HepG2 (cell line): ENCODE measurements at places on chromosomes 12 and 14. TPM values are rescaled to one million over a fixed set of nuclear protein-coding genes. Genes with fewer than 3 reads are reported as not detected.

DNA sequence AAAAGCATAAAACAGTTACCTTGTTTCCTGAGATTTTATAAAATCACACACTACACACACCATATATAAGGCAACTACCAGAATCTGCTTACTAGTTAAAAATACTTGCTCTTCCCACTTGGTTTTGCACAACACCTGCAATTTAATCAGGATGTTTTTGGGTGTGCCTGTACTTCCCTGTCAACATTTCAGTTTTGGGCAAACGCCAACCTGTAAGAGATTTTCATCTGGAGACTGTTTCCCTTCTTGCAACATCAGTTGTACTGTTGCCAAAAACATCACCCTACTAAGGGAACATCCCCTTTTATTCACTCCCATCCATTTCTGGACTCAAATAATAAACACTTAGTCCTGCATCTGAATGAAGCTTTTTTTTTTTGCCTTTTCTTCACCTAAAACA, 172.3 kb downstream of the DUSP6 start:
- DNase-seq, result no peak

GRCh38 chr14:22395803-22396202, 193.2 kb downstream of the DAD1 start:
- DNase-seq, result no peak

- no peak for DNase-seq
Observed at GRCh38 chr12:104966677-104967076, 8.6 kb upstream of the SLC41A2 start.

TROAP gene
- 14.8 and 22.5 TPM in 2 replicates for polyA plus RNA-seq

GRCh38 chr14:76923431-76924370, 97.5 kb downstream of the LRRC74A start:
- DNase-seq, result no peak

SLC24A4 gene
- not detected in 2 replicates for polyA plus RNA-seq

SLC6A12 gene
- polyA plus RNA-seq, result 3.7 and 6.0 TPM in 2 replicates

- no peak for DNase-seq
Observed at GRCh38 chr12:116302166-116303058, 24.9 kb upstream of the MED13L start.

DNA sequence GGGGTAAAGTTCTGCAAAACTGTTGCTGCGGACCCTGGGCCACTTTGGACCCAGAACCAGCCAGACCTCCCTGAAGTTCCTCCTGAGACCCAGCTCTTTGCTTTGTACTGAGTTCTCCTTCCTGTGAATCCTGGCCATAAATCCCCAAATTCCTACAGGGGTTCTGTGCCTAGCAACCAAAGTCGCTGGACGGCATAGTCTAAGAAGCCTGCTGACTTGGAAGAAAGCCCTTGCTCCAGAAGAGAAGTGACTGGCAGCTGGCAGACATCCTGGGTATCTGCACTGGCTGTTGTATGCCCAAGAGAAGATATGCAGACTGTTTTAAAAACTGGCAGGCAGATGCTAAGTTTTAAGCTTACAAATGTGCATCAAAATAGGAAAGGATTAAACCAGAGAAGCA, 99.9 kb upstream of the SLC24A4 start:
- DNase-seq, result no peak

DNA sequence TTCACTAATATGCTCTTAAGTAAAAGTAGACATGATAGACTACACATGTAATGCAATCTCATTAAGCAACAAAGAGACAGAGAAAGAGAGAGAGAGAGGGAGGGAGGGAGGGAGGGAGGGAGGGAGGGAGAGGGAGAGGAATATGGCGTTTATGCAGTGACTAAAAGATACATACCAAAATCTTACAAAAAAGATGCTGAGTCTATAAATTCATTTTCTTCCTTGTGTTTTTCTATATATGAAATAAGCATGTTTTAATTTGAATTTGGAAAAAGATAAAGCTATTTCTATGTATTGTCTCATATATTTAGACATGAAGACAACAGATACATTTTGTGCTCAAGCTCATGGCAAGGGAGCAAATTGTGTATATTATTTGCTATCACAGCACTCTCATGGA, 44.1 kb downstream of the LRFN5 start:
- DNase-seq, result no peak

DNA sequence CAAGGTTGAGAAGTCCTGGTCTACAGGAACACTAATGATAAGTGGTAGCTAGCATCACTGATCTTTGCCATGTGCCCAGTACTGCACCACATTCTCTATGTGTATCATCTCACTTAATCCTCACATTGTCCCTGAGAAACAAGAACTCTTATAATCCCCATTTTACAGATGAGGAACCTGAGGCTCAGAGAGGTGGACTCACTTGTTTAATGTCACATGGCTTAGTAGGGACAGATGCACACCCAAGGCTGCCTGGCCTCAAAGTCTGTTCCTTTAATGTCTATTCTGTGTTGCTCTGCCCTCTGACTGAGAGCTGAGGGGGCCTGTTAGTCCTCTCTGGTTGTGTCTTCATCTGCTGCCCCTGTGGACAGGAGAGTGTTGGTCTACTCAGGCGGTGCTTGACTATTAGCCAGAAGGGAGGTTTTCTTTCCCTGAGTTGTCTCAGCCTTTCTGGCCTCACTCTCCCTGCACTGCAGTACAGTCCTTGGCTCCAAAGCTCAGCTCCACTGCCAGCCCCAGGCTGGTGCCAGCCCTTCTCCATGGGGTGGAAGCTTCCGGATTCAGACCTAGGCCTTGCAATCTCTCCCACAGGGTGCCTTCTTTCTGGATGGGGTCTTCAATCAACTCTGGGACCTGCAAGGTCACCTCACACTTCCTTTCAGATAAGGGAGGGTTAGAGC, 4.9 kb upstream of the DYNLL1 start:
- DNase-seq, result no peak

HOXC9 gene
- 0.10 and 0.11 TPM in 2 replicates for polyA plus RNA-seq

GRCh38 chr12:124554429-124555029, 12.9 kb downstream of the NCOR2 start:
- no peak for DNase-seq

GRCh38 chr14:73264080-73264884, 27.0 kb downstream of the PAPLN start:
- no peak for DNase-seq

OTX2 gene
- not detected in 2 replicates for polyA plus RNA-seq
